ENCODE measurements at places on chromosomes 3 and 15.

DNA sequence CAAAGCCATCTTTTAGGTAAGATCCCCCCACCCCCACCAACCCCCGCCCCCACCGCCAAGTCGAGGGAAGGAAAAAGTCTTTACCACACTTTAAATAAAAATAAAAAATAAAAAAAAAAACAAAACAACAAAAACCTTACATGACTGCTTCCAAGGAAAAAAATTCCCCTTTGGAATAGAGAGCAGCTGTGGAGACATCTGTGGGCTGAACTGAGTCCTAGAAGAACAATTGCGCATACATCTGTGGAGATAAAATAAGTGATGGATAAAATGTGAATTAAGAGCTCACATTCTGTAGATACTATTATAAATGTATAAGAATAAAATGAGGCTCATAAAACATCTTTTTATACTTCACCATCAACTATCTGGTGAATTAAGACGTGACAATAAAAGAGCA lies 601.7 kb upstream of the AGTR1 start:
- no peak for DNase-seq

- no peak for DNase-seq
These were observed 4.9 kb upstream of the LOXL1 start for GRCh38 chr15:73921254-73921925.

DNA sequence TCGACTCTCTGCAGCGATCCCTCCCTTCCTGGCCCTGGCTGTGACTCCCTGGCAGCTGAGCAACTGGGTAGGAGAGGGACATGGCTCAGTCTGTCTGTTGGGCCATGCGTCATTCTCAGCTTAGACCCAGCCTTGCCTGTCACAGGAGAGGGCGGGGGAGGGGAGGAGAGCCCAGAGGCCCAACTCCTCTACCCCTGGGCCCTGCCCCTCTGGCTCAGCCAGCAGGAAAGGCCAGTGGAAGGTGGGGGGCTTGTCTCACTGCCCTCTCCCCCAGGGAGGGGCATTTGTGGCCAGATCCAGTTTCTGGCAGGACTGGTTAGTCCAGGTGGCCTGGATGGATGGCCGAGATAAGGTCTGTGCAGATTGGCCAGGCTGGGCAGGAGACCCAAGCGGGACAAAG lies 31.6 kb downstream of the DNAJB8 start:
- no peak for DNase-seq

- no peak for DNase-seq
These were observed 2.0 kb downstream of the GP5 start for GRCh38 chr3:194396859-194397756.

DNA sequence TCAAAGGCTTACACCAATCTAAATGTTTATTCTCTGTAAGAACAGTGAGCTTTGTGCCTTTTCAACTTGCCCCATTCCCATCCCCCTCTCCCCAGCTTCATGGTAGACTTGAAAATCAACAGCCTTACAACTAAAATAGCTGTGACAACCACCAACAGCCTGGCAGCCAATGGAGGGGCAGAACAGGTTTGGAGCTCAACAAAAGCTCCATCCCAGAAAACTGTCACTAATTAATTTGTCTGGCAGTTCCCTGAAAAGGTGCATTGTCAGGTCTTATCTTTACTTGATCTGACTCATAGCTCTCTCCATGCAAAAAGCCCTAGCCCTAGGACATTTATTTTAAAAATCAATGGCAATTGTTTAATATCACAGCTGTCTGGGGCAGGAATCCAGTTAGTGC lies 22.6 kb downstream of the MTHFS start:
- DNase-seq, result no peak

Measured in inflammatory macrophage (primary cell).